ENCODE measurements at places on chromosomes 2 and 18.

GRCh38 chr18:22166069-22166950 lies 3.1 kb upstream of the GATA6 start:
- no peak for DNase-seq

- no peak for DNase-seq
These were observed 23.7 kb upstream of the ACKR3 start for GRCh38 chr2:236545814-236546480.

DNA sequence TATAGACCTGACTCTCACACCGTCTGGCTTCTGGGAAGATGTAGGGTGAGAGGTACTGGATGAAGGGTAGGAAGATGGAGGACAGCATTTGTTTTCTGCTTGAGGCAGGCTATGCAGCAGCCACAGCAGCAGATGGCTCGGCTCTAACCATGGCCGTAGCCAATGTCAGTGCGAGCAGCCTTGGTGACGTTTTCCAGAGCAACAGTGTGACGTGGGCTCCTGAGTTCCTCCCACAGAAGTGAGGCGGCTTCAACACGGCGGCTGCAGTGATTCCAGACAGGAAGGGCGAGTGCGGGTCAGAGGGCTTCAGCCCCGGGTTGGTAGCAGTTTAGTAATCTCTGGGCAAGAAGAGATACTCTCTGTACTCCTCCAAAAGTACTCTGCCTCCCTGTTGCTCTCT lies 133.0 kb upstream of the MYT1L start:
- DNase-seq = no peak

DNA sequence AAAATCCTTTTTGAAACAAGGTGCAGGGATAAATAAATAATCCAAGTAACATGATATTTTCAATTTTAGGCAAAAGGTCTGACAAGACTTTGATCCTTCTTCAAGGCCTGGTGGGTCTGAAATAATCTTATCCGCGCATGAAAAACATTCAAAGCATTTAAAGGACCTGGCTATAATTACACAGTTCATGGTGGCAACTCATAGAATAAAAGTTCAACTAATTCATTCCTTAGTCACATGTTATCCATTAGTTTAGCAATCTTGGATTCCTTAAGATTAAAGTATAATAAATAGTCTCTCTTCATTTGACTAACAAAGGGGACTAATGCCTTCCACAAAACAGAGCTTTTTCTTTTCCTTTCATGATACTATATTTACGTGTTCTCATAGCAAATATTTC lies 21.0 kb upstream of the SLC38A11 start:
- no peak for DNase-seq

GRCh38 chr18:2901423-2901985 lies 54.7 kb downstream of the EMILIN2 start:
- no peak for DNase-seq

- no peak for DNase-seq
These were observed 65.4 kb downstream of the EIF2AK3 start for GRCh38 chr2:88561646-88562388.

DNA sequence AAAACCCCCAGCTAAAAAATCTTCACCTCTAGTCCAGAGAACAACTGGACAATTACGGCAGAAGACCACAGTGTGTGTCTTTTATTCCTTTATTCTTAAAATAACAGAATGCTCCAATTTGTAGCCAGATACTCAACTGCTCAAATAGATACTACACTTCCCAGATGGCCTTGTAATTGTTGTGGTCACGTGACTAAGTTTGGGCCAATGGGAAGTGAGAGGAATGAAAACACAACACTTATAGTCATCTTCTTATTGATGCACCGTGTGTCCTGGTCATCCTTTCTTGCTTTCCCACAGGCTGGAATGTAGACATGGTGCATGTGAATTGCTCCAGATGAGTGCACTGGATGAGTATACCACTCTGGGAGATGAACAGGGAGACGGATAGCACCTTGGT lies 145.1 kb downstream of the CDC42EP3 start:
- DNase-seq = no peak

- no peak for DNase-seq
These were observed 167.3 kb upstream of the NOSTRIN start for GRCh38 chr2:168635065-168635577.

GRCh38 chr2:237190966-237191713 lies 105.5 kb downstream of the COPS8 start:
- DNase-seq = peak; percentile 6

- no peak for DNase-seq
These were observed 139.1 kb upstream of the FOSL2 start for GRCh38 chr2:28253543-28253942.

Measured in NCI-H446 (cell line).